Ureter (tissue), 1 donor: ENCODE measurements at places on chromosomes 7 and 10.

GRCh38 chr7:106869954-106870353, 4.9 kb downstream of the PIK3CG start:
- no peak for DNase-seq

DNA sequence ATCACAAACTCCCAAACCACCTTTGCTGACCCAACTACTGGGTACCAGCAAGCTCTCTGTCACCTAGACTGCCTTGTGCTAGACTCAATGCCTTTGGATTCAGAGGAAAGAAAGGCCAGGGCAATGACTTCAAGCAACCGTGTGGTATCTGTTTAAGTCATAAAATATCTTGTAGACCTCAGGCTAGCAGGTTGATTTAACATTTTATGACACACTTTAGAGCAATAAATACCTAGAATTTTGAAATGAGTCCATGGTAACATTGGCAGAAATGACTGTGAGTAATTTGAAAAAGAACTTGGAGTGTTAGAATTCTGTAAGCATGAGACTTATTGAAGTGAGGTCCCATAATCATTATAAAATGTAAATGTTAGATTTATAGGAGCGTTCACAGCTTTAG, 87.2 kb downstream of the TWIST1 start:
- no peak for DNase-seq

- no peak for DNase-seq
Measured at GRCh38 chr10:8424555-8425211, 370.2 kb downstream of the GATA3 start.

DNA sequence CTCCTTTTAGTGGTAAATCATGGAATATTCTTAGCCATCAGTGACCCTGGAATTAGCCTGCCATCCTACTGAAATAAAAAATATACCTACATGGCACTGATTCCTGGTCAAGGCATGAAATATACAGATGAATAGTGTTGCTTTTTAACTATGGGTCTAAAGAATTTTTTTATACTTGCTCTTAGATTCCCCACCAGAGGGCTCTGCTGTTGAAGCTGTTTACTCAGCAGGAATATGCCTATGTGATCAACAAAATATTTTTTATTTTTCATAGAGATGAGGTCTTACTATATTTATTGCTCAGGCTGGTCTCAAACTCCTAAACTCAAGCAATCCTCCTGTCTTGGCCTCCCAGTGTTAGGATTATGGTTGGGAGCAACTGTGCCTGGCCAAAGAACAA, 13.5 kb downstream of the ZC3HC1 start:
- DNase-seq: no peak

GRCh38 chr10:113100281-113100680, 150.2 kb downstream of the TCF7L2 start:
- peak; percentile 13 for DNase-seq

- no peak for DNase-seq
Measured at GRCh38 chr10:96889415-96890171, 57.5 kb downstream of the LCOR start.

- no peak for DNase-seq
Measured at GRCh38 chr7:150569245-150569955, 2.2 kb downstream of the GIMAP4 start.
